ENCODE measurements at places on chromosomes 5 and 9. TPM values are rescaled to one million over a fixed set of nuclear protein-coding genes. Genes with fewer than 3 reads are reported as not detected.

GRCh38 chr5:176677209-176677939, 30.1 kb downstream of the TSPAN17 start:
- no peak for DNase-seq

DNA sequence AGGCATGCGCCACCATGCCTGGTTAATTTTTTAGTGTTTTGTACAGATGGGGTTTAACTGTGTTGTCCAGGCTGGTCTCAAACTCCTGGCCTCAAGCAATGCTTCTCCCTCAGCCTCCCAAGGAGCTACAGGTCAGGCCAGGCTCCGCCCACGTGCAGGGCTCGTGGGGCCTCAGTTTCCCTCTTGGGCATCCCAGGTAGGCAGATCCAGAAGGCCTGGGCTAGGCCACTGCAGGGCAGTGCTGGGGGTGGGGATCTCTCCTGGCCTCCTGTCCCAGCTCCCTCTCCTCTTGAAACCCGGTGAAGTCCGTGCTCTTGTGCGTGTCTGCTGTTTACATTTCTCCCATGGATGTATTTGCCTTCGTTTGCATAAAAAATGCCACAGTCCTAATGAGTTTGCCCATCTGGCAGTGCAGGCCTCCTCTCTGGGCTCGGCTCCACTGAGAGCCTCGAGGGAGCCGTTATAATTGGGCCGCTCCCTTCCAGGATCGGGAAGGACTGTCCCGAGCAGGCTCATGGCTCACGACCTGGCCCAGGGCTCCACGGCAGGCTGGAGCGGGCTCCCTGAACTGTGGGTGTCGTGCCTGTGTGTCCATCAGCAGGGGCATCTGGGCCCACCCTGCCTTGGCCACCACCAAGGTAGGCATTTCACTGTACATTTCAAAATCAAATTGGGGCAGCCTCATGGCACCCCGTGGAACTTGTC, 52.6 kb upstream of the RUFY1 start:
- DNase-seq = no peak

The WNT8A gene
- total RNA-seq = not detected

DNA sequence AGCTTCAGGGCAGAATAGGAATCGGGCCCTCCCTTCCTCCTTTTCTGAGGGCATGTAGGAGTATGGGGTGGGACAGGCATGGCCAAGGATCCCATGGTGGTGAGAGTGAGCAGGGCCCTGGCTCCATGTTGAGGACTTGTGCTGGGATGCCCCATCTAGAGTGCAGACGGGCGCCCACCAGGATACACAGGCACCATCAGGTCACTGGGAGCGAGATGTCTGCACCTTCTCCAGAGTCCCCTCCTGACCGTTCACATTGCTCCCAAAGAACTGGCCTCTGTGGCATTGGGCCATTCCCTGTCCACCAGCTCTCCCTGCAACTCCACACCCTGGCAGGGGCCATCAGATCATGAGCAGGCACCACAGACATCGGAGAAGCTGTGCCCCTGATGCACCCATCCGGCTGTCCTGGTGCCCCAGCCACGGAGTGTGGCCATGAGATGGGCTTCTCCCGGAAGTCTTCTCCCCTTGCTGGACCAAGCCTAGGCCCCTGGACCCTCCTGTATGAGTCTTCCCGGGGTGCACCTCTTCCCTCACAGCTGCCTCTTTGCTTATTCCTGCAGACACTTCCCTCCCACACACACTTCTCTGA, 195.0 kb downstream of the IRX2 start:
- no peak for DNase-seq

The PLK2 gene
- 445 TPM for total RNA-seq

DNA sequence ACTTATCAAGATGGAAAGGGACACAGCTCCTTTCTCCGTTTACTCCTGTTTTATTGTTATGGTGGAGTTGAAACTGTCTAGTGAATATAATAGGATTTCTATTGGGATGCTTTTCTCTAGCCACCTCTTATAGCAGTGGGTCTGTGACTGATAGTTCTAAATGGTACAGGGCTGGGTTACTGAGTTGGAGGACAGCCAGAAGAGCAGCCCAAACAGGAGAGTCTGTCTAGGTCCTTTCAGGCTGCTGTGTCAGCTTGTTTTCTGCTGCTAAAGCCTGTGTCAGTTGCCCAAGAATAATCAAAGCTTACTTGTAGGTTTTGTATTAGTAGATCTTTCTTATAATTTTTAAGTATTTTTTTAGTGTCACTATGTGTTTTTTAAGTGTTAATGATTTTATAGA, 356.0 kb upstream of the SEMA6A start:
- no peak for DNase-seq

The QRFP gene
- not detected for total RNA-seq

- no peak for DNase-seq
Observed at GRCh38 chr5:5881294-5881693, 458.8 kb downstream of the ICE1 start.

DNA sequence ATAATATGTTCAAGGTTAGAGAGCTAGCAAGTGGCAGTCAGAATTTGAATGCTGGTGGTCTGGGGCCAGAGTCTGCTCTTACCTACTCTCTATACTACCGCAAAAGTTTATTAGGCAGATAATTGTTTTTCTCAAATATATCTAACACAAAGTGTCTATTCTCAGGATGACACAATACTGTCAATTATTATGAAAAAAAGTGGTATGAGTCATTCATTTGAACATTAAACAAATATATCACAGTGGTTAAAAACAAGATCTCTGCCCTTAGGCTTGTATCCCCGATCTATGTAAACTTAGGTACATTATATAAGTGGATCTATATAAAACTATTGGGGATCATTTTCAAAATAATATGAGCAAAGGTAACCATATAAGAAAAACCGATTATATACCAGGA, 354.9 kb downstream of the CETN3 start:
- no peak for DNase-seq

GRCh38 chr9:477193-477592, 262.5 kb downstream of the DOCK8 start:
- DNase-seq = no peak

- no peak for DNase-seq
Observed at GRCh38 chr9:83920469-83920926, 734 bp downstream of the KIF27 start.

The PTPN3 gene
- total RNA-seq = 2.8 TPM

DNA sequence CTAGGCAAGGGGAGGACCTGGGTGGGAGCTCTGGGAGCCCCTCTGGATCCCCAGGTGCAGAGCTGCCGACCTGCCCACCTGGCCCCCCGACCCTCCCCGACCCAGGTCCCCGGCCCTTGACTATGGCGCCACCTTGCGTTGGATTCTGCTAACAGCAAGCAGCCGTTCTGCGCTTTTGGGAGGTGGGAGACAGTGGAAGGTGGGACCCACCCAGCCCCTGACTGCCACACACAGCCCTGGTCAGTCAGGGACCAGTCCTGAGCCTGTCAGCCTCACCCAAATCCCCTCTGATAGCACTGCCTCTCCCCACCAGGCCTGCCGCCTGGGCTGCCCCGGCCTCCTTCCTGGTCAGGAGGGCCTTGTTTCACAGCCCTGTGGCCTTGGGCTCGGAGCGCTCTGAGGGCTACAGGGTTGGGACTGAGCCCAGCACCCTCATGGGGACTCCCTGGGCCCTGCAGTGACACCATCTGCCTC, 77.9 kb downstream of the HMCN2 start:
- no peak for DNase-seq

- DNase-seq = no peak
Observed at GRCh38 chr9:13508086-13508485, 228.6 kb upstream of the MPDZ start.

DNA sequence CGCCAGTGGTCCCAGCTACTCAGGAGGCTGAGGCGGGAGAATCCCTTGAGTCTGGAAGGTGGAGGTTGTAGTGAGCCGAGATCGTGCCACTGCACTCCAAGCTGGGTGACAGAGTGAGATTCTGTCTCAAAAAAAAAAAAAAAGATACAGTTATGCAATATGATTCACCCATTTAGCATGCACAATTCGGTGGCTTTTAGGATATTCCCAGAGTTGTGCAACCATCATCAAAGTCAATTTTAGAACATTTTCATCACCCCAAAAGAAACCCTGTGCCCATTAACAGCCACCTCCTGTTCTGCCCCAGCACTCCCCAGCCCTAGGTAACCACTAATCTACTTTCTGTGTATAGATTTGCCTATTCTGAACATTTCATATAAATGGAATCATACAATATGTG, 4.3 kb upstream of the DHFR start:
- no peak for DNase-seq

DNA sequence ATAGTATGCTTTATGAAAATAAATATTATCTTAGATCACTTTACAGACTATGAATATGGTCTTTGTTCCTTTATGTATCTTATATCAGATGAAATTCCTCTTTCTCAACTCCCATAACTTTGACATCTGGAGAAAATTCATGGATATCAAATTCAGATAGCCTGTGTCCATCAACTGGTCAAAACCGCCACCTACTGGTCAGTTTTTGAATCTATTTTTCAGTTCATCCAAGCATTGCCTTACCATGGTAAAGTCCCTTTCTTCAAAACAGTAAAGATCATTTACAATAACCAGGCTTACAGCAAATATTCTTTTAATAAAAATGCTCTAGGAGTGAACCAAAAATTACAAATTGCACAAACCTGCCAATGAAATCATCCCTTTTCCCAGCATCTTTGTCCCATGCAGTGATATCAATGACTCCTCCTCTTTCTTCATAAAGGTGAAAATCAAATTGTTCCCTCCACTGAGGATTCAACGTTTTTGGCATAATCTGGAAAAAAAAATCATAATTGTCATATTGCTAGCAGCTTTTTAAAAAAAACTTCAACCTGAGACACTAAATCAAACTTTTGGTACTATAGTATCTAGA, 290.5 kb downstream of the SLF1 start:
- no peak for DNase-seq

DNA sequence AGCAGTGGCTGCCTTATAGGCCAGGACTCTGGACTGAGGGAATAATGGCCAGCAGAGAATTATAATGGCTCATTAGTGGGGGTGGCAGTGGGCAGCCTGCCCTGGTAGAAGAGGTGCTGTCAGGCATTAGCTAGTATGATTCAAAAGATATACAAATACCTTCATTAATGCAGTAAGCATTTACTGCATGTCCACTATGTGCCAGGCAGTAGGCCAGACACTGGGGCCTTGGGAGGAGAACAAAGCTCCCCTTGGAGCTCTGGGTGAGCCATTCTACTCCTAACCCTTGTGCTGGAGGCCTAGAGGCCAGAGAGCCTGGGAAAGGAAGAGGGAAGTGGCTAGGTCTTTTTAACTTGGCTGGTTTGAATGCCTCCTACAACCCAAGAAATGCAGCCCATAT, 2.0 kb upstream of the GARNL3 start:
- DNase-seq = peak; percentile 67

- DNase-seq = no peak
Observed at GRCh38 chr9:133769511-133770075, 31.4 kb upstream of the SARDH start.

DNA sequence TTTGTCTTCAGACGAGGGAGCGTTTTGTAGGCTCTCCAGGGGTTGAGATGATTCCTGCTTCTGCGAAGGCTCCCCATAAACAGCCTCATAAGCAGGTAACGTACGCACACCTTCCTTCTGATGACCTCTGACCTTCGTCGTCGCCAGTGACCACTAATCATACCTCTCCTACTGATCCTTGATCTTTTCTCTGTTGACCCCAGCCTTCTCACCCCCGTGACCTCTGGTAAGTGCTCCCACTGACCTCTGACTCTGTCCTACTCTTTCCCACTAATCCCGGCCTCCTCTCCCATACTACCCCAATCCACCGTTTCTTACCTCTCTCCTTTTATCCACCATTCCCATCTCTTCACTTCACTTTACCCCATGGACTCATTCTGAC, 345 bp downstream of the DNAI1 start:
- DNase-seq = no peak

GRCh38 chr5:161263191-161263590, 283.3 kb downstream of the GABRB2 start:
- DNase-seq = no peak

The CTXN3 gene
- total RNA-seq = not detected

DNA sequence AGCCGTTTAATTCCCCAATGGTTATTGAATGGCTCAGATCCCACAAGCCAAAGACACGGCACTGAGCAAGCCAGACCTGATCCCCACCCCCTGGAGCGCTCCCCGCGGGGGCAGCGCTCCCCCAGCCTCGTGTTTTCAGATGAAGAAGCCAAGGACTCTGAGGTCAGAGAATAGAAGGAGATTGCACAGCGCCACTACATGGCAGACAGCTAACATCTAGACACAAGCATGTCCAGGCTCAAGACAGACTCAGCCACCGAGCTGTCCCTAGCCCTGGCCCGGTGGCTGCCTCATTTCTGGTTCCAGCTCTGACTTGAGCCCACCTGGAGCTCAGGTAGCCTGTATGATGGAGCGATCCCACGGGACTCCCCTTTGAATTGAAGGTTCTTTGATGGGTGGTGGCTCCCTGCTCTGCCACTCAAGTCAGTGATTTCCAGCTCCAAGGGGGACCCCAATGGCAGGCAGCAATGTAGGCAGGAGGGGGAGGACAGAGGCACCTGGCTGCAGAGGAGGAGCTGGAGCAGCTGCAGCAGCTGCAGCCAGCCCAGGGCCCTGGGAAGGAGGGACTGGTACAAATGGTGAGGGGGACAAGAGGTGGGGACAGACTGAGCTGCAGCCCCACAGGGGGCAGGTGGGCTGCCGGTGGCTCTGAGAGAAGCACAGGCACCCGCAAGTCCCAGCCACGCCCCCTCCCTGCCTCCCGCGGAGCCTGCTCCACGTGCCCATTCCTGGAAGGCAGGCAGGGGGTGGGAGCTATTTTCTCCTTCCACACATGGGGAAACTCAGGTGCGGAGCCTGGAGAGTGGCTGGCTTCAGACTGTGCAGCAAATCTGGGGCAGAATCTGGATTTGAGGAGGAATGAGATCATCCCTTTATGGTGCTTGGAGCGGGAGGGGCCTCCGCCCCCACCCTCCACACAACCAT, 40.2 kb downstream of the NTNG2 start:
- DNase-seq = no peak

The ABLIM3 gene
- 3.8 TPM for total RNA-seq

The LECT2 gene
- not detected for total RNA-seq

The STPG3 gene
- total RNA-seq = not detected

DNA sequence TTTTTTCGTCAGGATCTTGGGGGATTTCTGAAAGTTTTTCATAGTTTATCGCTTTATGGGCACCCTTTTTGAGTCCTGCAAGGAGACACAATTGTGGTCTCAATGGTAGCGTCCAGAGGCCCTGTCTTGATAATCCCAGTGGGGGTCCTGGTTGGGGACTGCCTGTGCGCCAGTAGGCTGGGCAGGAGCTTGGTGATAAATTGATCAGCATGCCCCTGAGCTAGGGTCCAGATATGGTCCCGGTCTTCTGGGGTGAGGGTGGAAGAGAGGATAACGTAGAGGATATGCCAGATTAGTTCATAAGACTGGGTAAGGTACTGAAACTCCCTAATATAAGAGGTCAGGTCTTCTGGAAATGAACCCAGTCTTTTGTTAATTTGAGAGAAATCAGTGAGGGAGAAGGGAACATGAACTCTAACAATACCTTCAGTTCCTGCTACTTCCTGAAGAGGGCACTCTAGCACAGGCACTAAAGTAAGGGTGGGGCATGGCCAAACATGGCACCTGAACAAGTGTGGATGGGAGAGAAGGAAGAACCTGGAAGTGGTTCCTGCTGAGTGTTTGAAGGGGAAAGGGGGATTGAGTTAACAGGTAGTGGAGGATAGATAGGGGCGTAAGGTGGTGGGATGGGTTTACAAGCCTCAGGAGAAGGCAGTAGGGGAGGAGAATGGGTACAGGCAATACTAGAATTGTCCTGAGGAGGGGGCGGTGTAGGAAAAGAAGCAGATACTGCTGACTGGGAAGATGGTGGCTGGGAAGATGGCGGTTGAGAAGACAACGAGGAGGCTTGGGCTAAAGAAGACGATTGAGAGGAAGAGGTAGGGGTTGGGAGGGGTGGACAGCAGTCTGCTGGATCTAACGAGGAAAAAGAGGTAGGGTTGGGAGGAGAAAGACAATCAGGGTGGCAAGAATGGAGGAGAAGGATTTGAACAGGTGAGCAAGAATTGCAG, 33.8 kb upstream of the ANXA2R start:
- peak; percentile 24 for DNase-seq

Measured in MG63 (cell line).